Mucosa of gallbladder (tissue), 1 donor: ENCODE measurements at places on chromosomes 7 and 10. TPM values are rescaled to one million over a fixed set of nuclear protein-coding genes. Genes with fewer than 3 reads are reported as not detected.

- DNase-seq = no peak
Measured at GRCh38 chr7:138665669-138666140, 35.5 kb downstream of the SVOPL start.

DNA sequence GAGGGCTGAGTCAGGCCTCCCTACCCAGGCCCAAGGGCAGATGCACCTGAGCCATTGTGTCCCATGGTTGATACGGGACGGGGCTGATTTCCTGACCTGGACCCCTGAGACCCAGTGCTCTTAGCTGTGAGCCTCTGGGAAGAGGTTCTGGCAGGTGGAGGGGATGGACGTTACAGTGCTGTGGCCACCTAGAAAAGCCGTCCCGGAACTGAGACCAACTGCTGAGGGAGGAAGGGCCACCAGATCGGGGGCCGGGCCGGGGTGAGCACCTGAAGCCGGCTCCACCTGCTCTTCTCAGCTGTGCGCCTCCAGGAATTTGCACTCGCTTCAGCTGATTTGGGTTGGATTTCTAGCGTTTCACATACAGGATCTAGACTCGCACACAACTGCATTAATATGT, 35.4 kb downstream of the CHST12 start:
- no peak for DNase-seq

DNA sequence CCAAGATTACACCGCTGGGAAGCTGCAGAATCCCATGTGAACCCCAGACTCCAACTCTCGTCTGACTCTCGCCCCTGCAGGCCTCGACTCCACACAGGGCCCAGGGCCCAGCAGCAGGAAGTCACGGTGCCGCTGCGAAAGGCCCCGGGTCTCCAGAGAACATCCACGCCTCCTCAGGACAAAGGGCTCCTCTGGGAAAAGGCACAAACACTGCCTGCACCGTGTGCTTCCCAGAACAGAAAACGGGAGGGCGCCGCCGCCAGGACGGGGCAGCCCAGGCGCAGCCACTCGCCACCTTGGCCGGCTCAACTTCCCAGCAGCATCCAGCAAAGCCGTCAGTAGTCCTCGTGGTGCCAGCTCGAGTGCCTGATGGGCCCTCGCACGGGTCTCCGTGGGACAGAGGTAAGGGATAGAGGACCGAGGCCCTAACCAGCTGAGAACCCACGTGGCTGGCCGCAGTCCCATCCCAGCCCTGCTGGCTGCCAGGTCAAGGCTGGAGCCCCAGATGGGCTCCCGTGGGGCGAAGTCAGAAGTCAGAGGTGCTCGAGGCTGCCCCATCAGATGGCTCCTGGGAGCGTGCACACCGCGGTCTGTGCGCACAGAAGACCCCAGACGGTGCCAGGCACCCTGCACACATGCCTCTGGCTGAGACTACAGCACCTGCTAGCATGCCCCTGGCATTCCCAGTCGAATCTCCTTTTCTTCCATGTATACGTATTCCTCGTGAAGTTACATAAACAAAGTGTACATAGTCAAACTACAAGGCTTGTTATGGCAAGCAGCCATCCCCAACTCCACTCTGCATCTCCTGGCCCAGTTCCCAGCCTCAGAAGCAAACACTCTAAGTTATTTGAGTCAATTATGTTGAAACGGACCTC, 60.2 kb downstream of the MAD1L1 start:
- DNase-seq = no peak

DNA sequence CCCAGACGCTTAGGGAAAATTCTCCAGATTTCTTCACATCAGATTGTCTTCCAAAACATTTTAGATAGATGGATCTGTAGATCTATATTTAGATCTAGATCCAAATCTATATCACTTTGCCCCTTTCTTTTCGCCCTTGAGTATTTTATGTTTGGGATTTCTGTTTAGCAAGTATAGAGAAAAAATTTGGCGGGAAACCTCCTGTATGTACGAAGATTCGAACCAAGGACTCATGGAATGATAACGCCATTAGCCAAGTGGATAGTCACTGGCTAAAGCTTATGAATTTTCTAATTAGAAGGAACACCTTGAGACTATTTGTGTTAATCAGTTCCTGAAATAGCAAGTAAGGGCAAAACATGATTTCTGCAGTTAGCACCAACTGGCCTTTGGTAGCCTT, 1.2 kb downstream of the THNSL1 start:
- no peak for DNase-seq

DNA sequence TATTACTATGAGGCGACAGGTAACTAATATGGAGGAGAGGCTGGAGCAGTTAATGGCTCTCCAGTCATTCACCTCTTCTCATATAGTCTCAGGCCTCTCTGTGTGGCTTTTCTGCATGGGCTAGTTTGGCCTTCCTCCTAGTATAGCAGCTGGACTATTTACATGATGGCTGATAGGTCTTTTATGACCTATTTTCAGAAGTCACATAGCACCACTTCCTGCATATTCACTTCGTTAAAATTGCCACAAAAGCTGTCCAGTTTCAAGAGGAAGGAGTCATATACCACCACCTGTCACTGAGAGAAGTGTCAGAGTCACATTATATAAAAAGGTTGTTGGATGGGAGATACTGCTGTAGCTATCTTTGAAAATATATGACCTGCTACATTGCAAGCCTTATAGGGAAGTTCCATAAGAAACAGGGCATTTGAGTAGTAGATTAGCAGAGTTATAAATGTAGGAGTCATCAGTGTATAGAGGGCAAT, 8.0 kb upstream of the DMTF1 start:
- no peak for DNase-seq

GRCh38 chr7:129635300-129636029, 23.9 kb downstream of the NRF1 start:
- DNase-seq = peak; percentile 69

GRCh38 chr10:6171881-6172695, 30.6 kb upstream of the PFKFB3 start:
- DNase-seq = peak; percentile 51

DNA sequence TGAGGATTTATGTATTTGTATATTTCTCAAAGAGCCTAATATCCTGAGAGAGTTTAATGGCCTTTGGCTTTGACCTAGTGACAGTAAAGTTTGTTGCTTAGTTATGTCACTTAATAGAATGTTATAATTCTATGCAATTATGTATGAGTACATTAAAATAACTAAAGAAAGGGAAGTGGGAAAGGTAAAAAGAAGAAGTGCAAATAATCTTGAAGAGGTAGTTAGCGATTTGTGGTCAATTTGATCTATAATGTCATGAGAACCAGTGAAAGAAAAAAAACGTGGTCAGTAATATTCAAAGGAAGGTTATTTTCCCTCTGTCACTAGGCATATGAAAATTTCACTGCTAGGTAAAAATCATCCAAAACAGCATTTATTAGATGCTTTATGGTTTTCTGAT, 143.4 kb upstream of the LSM8 start:
- no peak for DNase-seq

DNA sequence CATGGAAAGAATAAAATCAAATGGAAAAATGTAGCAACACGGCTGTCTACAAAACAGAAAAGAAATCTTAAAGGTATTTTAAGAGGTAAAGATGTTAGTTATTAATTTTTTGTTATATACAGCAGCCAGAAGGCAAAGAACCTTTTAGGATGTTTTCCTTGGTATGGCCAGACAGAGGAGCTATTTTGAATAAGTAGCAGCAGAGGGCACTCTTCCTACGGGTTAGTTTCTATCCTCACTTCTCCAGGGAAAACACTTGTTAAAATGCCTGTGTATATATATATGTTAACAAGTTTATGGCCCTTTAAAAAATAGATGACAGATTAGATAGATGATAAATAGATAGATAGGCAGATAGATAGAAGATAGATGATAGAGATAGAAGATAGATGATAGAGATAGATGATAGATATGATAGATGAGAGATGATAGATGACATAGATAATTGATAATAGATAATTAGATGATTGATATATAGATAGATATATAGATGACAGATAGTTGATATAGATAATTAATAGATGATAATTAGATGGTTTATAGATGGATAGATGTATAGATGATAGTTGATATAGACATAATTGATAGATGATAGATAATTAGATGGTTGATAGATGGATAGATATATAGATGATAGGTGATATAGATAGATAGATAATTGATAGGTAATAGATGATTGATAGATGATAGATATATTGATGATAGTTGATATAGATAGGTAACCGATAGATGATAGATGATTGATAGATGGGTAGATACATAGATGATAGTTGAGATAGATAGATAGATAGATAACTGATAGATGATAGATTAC, 57.8 kb upstream of the WIPF3 start:
- DNase-seq = peak; percentile 22

DNA sequence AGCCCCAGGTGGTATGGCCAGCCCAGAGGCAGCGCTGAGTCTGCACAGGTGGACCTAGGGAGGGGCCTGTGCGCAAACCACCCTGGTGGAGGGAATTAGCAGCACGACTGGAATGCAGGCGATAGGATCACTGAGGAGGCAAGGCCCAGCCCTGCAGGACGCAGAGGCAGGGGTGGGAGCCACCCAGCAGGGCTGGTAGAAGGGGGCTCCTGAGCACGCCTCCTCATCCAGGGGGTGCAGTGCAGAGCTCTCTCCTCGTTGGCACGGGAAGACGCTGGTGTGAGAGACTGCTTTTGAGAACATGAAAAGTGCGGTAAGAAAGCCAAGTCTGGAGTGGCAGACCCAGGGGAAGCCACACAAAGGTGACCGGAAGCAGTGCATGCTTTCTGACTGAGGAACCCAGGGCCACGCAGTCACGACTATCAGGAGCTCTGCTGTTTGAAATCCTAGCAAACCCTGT, 6.0 kb downstream of the FXYD4 start:
- peak; percentile 22 for DNase-seq

DNA sequence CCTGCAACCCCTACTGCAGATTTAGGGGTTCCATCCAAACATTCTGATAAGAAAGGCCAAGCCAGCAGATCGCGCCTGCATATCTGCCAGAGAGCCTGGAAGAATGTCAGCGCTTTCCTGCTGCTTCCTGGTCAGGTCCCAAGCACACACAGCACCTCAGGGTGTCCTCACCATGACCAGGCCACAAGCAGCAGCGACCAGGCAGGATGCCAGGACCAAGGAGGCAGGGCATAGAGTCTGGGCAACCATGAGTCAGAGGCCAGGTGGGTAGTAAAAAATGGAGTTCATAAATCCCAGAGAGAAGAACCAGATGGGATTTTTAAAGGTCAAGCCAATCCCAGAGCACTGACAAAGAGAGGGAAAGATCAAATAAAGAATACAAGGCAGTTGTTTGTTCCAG, 5.5 kb upstream of the FAM131B start:
- DNase-seq = peak; percentile 81

- DNase-seq = no peak
Measured at GRCh38 chr10:103800789-103801540, 54.4 kb downstream of the SH3PXD2A start.

DNA sequence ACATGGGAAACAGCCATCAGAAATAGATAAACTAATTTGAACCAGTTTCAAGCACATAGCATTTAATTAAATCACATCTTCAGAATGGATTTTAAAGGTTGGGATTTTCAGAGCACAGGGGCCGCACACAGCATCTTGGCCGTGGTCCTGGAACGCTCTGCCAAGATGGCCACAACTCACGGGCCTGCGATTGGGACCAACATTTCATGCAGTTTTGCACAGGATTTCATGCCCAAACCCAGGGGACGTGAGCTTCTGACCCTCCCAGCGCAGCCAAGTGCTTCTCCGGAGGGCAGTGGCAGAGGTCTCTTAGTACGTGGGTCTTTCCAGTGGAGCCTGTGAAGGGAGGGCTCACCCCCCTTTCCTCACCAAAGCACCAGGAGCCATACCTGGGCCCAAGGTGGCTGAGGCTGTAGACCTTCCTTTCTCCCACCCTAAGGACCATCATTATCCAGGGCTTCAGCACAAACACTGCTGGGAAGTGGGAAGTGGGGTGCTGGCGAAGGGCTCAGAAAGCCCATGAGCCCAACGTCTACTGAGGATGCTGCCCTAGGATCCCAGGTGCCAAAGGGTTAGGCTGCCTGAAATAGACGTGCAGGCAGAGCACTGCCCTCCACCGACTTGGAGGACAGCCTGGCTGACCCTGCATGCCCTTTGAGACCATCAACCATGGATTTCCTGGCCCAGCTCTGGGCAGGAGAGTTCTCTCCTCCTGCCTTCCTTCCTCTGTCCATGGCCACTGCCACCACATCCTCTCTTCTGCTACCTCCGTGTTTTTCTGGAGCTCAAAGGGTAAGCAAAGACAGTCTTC, 611.2 kb upstream of the MGMT start:
- DNase-seq = no peak

- DNase-seq = no peak
Measured at GRCh38 chr10:6615971-6616370, 35.9 kb upstream of the PRKCQ start.

DNA sequence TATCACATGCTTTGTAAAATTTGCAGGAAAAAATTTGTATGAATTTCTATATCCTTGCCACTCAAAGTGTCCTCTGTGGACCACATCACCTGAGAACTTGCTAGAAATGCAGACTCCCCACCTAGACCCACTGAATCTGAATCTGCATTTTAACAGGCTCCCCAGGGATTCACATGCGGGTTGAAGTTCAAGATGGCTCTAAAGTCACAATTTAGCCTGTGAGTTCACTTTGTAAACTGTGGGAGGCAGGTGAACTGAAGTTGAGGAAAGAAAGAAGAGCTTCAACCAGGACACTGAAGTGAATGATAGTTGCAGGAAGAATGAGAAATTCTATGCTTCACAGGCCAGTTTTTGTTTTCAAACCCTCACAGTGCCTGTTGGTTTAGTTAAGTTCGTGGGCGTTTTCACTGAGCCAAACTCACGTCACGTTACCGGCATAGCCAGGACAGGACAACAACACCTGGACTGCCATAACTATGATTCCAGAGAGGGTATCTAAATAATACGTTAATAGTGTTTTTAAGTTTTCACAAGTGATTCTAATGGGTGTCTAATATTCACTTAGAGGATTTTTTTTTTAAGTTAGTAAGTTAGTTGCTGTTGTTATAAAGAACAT, 240.0 kb downstream of the PHTF2 start:
- no peak for DNase-seq

GRCh38 chr10:32943854-32944661, 14.0 kb downstream of the ITGB1 start:
- DNase-seq = no peak

GRCh38 chr7:2158331-2159175, 74.2 kb downstream of the MAD1L1 start:
- no peak for DNase-seq

The LRRTM3 gene
- total RNA-seq = not detected

The ATXN7L1 gene
- 16.3 TPM for total RNA-seq

The NCF1 gene
- total RNA-seq = 6.8 TPM

The HPSE2 gene
- 12.4 TPM for total RNA-seq

The DGKI gene
- total RNA-seq = 3.1 TPM

The CEP55 gene
- total RNA-seq = 1.3 TPM
